ENCODE measurements at places on chromosomes 6 and 20.
A peak's percentile ranks its signal among the peaks of the same experiment; 100 is the strongest.

DNA sequence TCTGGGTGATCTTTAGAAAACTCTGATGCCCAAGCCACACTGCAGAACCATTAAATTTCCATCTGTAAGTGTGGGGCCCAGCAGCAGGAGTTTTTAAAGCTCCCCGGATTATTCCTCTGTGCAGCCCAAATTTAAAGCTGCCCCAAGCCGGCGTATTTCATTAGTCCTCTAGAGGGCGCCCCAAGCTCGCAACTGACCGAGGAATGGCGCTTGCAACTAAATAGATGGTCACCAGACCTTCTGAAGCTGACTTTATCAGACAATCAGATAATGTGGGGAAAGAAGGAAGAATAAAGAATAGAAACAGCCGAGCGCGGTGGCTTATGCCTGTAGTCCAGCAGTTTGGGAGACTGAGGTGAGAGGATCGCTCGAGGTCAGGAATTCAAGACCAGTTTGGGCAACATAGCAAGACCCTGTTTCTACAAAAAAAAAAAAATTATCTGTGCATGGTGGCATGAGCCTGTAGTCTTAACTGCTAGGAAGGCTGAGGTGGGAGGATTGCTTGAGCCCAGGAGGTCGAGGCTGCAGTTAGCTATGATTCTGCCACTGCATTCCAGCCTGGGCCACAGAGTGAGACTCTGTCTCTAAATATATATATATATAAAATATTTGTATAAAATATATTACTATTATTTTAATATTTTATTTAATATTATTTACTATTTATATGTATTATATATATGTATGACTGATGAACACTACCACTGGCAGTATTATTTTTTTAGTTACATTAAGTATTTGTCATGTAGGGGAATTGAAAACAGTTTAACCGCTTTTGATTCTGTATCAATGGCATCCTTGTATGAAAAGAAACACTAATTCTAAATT lies 56.0 kb downstream of the OTOR start:
- DNase-seq, result peak; percentile 57

DNA sequence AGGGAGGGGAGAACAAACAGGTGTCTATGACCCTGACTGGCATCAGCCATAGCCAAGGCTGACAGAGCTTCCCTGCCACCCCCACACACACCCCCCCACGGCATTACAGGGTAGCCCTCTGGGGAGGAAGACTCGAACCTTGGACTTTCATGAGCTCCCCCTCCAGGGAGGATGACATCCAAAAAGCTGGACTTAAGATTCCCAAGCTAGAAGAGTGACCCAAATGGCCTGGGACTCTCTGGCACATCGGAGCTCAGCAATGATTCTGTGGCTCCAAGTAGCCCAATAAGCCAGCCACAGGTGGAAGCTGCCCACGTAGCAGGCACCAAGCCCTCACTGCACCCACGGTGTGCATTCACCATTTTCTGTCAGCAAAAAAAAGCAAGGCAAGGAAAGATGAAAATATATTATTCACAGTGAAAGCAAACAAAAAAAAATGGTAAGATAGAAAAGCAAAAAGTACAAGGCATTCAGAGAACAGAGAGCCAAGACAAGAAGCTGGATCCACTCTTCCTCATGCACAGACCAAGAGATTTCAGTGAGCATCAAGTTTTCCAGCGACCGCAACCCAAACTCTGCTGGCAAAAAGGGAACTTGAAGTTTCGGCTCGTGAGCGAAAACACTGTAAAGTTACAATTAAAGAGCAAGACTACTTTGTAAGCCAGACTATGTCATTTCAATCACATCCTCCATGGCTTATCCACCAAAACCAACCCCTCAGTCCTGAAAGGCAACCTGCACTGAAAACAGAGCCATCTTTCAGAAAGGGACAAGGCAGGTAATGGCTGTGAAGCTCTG lies 10.9 kb downstream of the JAG1 start:
- DNase-seq, result no peak

DNA sequence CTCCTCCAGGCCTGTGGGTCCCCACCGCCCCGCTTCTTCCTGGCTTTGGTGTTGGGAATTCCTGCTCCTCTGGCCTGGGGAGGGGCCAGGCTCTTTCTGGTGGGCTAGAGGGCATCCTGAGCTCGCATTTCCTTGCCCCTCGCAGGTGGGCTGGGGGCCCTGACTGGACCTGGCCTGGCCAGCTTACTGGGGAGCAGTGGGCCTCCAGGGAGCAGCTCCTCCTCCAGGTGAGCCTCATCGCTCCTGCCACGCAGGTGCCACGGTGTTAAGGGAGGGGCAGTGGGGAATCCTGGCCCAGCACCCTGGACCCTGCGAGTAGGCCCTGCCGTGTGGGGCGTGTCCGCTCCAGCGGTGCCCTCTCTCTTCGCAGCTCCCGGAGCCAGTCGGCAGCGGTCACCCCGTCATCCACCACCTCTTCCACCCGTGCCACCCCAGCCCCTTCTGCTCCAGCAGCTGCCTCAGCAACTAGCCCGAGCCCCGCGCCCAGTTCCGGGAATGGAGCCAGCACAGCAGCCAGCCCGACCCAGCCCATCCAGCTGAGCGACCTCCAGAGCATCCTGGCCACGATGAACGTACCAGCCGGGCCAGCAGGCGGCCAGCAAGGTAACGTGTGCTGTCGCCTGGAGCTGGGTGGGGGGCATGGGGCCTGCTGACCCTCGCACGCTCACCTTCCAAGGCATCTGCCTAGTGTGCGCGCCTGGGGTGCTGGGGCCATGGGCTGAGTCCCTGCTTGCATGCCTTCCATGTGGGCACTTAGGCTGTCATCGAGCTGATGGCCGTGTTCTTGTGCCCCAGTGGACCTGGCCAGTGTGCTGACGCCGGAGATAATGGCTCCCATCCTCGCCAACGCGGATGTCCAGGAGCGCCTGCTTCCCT lies 4.7 kb downstream of the ADRM1 start:
- DNase-seq, result peak; percentile 40

DNA sequence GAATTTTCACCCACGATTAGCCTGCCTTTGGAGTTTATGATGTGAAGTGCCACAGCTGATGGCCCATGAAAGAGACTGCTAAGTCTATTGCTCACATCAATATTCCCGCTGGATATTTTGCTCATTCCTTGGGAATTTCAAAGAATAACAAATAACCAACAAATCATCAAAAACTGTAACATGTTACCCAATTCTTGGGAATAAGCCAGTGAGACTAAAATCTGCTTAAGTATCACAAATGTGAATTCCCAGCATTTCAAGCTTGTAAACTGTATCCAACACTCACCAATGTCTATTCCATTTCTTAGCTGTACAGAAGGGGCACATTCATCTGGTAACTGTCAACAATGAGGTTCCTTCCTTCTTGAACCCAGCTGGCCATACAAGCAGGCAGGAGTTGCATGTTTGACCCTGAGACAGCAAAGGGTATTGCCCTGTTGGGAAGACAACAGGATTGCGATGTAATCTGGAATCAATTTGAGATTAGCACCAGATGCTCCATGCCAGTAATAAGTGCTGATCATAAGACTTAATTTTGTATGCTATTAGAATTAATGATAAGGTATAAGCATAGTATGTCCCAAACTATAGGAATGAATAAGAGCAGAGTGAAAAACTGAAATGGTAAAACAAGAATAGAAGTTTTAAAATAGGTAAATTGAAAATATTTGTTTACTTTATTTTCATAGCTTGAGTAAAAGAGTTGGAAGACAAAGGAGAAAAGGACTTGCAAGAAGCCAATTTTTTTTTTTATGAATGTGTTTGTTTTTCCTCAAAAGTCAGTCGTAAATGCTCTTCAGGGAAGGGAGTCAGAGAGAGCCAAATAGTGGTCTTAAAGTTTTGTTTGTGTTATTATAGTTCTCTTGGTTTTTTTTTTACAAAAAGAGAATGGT lies 58.8 kb downstream of the RSPO3 start:
- peak; percentile 64 for DNase-seq

DNA sequence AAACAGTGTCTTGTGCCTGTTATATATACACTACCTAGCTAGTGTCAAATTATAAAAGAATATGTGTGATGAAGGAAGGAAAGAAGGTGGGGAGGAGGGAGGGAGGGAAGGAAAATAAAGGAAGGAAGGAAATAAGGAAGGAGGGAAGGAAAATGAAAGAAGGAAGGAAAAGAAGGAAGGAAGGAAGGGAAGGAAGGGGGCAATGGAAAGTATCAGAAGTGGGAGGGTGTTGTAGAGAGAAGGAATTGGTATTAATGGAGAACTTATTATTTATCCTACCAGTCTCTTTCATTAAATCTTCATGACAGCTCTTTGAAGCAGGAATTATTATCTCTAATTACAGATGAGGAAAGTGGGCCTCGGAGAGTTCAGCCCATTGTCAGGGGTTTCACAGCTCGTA lies 202.4 kb downstream of the SAMD5 start:
- DNase-seq, result no peak

- peak; percentile 92 for DNase-seq
These were observed 403.9 kb upstream of the JARID2 start for GRCh38 chr6:14841901-14842421.

GRCh38 chr6:24879351-24879750 lies 56.4 kb downstream of the RIPOR2 start:
- DNase-seq, result peak; percentile 95

GRCh38 chr20:35238170-35238569 lies 11.7 kb downstream of the MMP24 start:
- DNase-seq, result no peak

- DNase-seq, result peak; percentile 76
These were observed 85.7 kb downstream of the SHLD1 start for GRCh38 chr20:5835871-5836270.

DNA sequence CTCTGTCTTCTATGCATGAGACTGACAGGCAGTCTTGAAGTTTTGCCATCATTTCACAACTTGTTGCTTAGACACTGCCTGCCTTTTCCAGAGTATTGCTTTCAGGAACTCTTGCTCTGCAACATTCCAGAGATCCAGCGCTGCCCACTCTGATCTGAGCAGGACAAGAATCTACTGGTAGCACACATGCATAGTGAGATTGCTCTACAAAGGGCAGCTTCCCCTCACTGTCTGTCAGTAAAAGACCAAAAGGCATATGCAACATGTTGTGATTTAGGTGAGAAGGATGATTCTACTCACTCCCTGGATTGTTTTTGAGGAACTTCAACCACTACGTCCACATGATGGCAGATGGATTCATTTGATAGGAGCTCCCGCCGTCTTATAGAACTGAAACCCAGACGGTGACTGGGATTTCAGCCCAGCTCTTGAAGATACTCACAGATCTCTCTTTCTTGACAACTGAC lies 259.1 kb downstream of the ARID1B start:
- no peak for DNase-seq

DNA sequence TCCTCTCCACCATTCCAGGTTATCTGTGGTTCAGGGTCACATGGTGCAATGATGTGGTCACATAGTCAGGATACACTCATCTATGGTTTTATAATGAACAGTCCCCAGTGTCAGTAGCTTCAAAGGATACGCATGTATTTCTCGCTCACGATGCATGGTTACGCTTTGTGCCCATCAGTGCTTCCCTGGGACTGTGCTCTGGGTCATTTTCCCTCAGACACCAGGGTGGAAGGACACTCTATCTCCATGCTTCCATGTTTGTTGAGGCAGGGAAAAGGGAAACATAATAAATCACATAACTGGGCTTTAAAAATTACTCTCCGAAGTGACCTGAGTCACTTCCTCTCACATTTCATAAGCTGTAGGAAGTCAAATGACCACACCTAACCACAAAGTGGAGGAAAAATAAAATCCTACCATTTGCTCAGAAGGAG lies 394.8 kb upstream of the NOX3 start:
- DNase-seq, result peak; percentile 92

DNA sequence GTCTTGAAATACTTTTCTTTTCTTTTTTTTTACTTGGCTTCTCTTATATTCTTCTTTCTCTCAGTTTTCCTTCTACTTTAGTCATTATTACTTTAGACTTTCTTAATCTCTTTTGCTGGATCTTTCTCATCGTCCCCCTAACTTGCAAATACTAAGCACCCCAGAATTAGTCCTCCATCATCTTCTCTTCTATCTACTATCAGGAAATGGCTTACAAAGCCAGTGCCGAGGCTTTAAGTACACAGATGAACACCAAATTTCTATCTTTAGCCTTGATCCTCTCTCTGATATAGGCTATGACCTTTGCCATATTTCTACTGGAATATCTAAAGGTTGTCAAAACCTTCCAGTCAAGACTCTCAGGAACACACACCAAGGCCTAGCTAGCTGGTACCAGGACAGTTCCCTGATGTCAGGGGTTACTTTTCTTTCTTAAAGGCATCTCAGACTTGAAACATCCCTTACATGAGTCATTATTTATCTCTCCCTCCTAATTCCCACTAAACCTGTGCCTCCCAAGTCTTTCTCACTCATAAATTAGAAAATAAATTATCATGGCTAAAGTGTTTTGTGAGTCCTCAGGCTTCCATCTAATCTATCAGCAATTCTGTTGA lies 278.6 kb upstream of the TCF21 start:
- DNase-seq, result peak; percentile 75

DNA sequence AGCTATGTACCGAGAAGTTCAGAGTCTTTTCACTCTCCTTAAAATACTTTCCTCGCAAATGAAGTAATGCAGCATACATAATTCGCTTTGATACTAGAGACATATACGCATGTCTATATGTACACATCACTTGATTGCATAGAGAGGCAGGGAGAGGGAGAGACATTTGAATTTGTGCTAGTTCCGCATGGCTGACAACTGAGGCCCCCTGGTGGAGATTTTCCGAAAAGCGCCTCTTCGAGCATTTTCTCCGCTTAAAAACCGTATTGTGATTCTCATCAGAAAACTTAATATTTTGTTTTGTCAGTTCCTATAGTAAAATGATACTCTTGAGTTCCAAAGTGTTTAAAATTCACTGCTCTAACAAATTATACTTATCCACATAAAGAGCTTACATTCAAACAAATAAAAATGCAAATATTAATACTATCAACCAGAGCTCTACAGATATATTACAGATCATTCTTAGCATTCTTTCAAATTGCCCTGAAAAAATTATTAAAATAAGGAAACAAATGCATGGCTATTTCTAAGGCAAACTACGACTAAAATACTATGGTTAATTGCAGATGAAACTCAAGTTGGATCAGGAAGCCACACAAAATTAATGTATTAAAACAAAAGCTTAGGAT lies 637 bp downstream of the MYLK4 start:
- DNase-seq, result peak; percentile 46

DNA sequence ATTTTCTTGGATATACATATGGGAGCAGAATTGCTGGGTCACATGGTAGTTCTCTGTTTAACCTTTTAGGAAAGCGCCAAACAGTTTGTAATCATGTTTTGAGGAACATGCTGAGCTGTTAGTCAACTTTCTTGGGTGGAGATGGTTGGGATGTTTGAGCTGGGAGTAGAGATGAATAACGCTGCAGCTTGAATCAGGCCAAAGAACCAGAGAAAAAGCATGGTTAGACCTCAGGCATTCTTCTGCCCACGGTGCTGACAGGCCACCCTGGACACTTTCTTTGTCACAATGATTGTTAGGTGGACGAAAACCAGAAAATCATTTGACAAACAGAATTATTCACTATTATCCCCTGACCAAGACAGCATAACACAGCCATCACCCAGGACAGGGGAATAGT lies 66.8 kb downstream of the PRDM1 start:
- no peak for DNase-seq

DNA sequence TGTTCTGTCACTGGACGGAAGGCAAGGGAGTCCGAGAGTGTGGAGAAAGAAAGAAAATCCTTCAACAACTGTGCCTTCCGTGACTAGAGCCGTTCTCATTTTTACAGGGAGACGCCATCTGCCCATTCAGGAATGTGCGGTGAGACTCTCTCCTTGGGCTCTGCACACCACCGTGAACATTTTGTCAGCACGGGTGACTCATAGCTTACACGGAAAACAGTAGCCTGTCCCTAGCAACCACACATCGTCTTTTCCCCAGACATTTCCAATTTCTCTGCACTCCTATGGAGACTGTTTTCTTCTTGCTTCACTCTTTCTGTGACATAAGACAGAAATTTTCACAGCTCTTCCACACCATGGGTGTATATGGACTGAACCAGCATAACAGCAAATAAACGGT lies 55.1 kb downstream of the TBXT start:
- DNase-seq, result peak; percentile 91

- peak; percentile 99 for DNase-seq
These were observed 3.8 kb downstream of the PREX1 start for GRCh38 chr20:48823960-48824498.

Data from M059J (cell line).